CD4-positive, alpha-beta T cell (primary cell): ENCODE measurements at places on chromosomes 1 and 21. TPM values are rescaled to one million over a fixed set of nuclear protein-coding genes. Genes with fewer than 3 reads are reported as not detected.

GRCh38 chr1:59928996-59929395 lies 2.4 kb upstream of the CYP2J2 start:
- DNase-seq = no peak

GRCh38 chr1:234309243-234309597 lies 64.0 kb upstream of the COA6 start:
- no peak for DNase-seq

DNA sequence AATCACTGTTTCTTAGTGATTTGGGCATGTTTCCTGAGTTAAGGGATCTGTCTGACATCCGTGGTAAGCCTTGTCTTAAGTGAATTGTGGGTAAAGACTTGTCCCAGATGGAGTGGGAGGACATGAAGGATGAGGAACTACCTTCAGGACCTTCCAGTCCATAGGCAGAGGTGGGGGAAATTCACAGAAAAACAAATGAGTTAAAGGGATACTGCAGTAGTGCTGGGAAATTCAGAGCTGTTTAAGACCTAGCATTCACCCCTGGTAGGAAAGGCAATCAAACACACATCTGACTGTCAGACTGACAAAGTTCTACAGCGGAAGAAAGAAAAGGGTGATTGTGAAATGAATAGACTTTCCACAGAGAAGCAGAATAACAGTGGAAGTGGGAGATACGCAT lies 3.0 kb downstream of the GNAT2 start:
- no peak for DNase-seq

- no peak for DNase-seq
These were observed 62.4 kb downstream of the ERI3 start for GRCh38 chr1:44292651-44293050.

DNA sequence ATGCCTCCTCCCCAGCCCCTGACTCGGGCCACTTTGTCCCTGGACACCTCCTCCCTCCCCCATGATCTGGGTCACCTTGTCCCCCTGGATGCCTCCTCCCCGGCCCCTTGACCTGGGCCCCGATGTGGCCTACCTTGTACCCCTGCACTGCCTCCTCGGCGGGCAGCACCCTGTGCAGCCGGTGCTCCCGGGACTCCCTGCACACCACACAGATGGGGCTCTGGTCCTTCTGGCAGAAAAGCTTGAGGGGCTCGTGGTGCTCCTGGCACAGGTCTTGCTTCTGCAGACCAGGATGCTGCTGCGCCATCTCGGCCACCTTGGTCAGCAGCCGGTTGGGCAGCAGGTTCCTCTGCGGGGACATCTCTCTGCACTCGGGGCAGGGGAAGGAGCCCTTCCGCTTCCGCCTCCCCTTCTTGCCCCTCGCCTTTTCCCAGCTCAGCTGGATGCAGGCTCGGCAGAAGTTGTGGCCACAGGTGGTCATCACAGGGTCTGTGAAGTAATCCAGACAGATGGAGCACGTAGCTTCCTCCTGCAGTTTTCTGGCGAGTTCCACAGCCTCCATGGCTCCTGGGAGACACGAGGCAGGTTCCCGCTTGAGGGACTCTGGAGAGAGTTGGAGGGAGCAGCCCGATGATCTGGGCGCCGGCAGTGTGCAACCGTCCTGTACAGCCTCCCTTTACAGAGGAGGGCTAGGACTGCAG lies 2.0 kb downstream of the TRIM17 start:
- no peak for DNase-seq

DNA sequence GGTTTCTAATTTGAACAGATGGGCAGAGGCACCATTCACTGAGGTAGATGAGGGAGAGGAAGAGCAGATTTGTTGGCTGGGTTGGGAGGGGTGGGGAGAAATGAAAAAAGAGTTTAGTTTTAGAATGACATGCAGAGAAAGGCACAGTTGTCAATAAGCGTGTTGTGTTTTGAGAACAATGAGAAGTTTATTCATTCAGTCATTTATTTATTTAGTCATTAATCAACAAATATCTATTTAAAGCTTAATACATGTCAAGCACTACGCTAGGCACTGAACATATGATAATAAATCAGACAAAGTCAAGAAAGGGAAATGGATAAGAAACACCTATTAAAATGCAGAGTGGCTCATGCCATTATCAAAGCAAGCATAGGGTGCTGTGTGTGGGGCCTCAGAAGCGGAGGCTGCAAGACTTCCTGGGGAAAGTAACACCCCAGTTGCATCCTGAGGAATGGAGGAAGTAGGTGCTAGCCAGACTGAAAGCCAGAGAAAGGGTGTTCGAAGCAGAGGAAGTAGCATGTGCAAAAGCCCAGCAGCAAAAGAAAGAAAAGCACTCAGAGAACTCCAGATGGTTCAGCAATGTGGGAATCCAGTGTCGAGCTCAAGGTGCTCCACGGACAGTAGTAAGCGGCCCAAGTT lies 114.1 kb downstream of the RNF220 start:
- DNase-seq = no peak

GRCh38 chr1:154171223-154171583 lies 16.3 kb upstream of the NUP210L start:
- no peak for DNase-seq

GRCh38 chr1:10823000-10823401 lies 26.6 kb upstream of the CASZ1 start:
- no peak for DNase-seq

The CHODL gene
- not detected for total RNA-seq

The CCDC190 gene
- total RNA-seq = not detected

The TSACC gene
- total RNA-seq = not detected
